ENCODE measurements at places on chromosomes 2 and 18. TPM values are rescaled to one million over a fixed set of nuclear protein-coding genes. Genes with fewer than 3 reads are reported as not detected.
A peak's percentile ranks its signal among the peaks of the same experiment; 100 is the strongest.

- peaks cover 6% of the 10 kb centered on the region for H3K36me3 ChIP-seq
- no peak for DNase-seq
- no peak overlapping the region for H3K27ac ChIP-seq
- H3K4me1 ChIP-seq, result peaks cover 8% of the 10 kb centered on the region
- H3K4me3 ChIP-seq, result no peak overlapping the region
- peaks cover 2% of the 10 kb centered on the region for H3K27me3 ChIP-seq
Observed at GRCh38 chr2:182509-183122, 81.2 kb downstream of the SH3YL1 start.

DNA sequence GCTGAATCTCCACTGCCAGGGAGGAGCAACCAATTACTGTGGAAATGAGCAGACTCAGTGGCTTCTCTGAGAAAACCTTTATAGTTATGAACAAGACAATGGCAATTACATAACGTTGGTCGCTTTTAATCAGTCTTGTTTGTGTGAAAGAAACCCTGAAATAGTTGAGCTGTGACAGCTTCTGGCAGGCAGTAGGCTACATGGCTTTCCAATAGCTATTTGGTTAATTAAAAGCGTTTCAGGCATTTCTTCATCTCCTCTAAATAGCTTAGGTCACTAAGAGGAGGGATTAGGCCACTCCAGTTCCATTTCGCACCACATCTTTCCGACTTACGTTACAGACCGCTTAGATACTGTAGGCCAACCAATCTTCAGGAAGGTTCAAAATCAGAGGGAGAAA is 794.4 kb upstream of the ID2 start:
- H3K4me3 ChIP-seq, result no peak overlapping the region
- no peaks in the 10 kb centered on the region for H3K27me3 ChIP-seq
- no peak for DNase-seq
- H3K36me3 ChIP-seq, result no peaks in the 10 kb centered on the region
- no peaks in the 10 kb centered on the region for H3K4me1 ChIP-seq

LYG2 gene
- not detected for total RNA-seq

NABP1 gene
- total RNA-seq, result 47.1 TPM

- no peak overlapping the region for H3K4me3 ChIP-seq
- peaks cover 6% of the 10 kb centered on the region for H3K4me1 ChIP-seq
- no peak overlapping the region for H3K27ac ChIP-seq
Observed at GRCh38 chr2:99451280-99451679, 38.5 kb downstream of the REV1 start.

DNA sequence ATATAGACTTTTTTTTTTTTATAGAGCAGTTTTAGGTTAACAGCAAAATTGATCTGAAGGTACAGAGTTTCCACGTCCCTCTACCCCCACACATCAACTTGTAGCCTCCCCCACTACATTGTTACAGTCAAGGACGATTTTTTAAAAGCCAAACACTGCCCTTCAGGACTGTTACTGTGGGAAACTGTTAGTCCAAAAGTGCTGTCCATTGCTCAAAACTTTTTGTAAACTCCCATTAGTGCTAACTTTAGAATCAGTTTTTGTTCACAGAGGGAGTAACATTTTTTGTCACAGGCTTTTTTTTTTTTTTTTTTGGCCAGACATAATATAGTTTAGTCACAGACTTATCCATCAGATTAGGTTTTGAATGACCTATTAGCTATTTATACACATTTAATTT is 24.1 kb downstream of the ELP2 start:
- H3K4me1 ChIP-seq, result peaks cover 8% of the 10 kb centered on the region
- no peak for DNase-seq
- no peak overlapping the region for H3K27ac ChIP-seq
- no peaks in the 10 kb centered on the region for H3K27me3 ChIP-seq

DNA sequence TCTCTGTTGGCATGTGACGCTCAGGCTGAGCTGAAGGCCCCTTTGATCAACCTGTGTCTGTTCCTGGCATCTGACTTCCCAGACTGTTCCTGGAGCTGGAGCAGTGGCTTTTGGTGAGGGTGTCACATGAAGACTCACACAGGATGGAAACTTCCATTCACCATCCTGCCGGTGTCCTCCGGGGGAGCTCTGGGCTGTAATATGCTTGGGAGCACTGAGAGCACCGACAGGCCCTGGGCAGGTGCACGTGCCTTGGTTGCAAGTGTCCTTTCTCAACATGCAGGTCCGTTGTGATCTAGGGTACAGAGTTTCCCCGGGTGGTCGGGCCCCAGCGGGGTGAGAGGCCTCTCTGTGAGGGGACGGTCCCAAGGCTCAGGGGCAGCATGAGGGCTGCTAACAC is 24.8 kb upstream of the GBX2 start:
- H3K36me3 ChIP-seq, result no peaks in the 10 kb centered on the region
- H3K4me3 ChIP-seq, result no peak overlapping the region
- no peak for DNase-seq
- H3K27ac ChIP-seq, result no peak overlapping the region
- H3K4me1 ChIP-seq, result no peaks in the 10 kb centered on the region
- H3K27me3 ChIP-seq, result no peaks in the 10 kb centered on the region

ST8SIA3 gene
- not detected for total RNA-seq

PMAIP1 gene
- 19.1 TPM for total RNA-seq

EPG5 gene
- total RNA-seq, result 21.6 TPM

VSNL1 gene
- not detected for total RNA-seq

BOLL gene
- total RNA-seq, result not detected

- H3K4me3 ChIP-seq, result no peak overlapping the region
- H3K36me3 ChIP-seq, result no peaks in the 10 kb centered on the region
- no peak for DNase-seq
- H3K27me3 ChIP-seq, result peaks cover 34% of the 10 kb centered on the region
- peaks cover 9% of the 10 kb centered on the region for H3K4me1 ChIP-seq
Observed at GRCh38 chr18:34972765-34973414, 68.3 kb upstream of the MAPRE2 start.

DNA sequence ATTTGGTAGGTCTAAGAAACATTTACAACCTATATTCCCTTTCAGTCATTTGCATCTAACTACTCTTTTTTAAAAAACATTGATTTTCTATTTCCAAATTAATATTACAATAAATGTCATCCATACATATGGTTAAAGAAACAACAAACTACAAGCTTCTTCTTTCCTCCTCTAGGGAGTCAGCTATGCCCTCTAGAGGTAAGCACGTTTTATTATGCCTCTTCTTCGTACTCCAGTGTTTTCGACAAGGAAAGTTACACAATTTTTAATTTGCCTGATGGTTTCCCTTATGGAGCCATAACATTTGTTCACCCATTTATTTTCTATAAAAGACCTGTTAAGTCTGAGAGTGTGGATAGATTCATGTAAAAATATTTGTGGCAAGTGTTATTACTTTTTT is 183.4 kb upstream of the CDH7 start:
- no peaks in the 10 kb centered on the region for H3K4me1 ChIP-seq
- no peak overlapping the region for H3K4me3 ChIP-seq
- H3K27me3 ChIP-seq, result no peaks in the 10 kb centered on the region
- no peak overlapping the region for H3K27ac ChIP-seq

PKDCC gene
- not detected for total RNA-seq

TCF23 gene
- not detected for total RNA-seq

ERBB4 gene
- total RNA-seq, result not detected

DNA sequence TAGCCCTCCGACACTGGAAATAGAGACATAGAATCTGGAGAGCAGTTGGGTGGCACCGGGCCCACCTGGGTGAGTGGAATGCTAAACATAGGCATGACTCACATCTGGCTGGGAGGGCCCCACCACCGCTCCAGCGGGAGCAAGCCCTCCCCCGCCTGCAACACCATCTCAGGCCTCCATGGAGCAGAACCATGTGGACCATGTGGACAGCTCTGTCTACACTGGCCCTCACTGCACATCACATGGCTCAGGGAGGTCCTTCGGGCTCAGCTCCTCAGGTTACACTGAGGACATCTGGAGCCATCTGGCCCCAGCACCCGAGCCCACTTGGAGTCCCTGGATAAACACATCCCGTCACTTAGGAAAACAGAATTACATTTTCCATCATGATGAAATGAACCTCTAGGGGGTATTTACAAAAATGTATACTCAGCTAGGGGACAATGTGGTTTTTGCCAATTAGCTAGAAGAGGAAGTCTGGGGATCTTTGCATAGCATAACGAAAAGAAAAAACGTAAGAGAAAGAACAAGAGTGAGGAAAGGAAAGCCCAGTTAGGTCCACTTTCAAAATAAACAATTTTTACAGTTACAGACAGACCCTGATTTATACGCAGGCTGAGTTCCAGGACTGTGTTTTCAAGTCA is 30.7 kb upstream of the MLPH start:
- no peaks in the 10 kb centered on the region for H3K36me3 ChIP-seq
- no peak for DNase-seq
- peaks cover 19% of the 10 kb centered on the region for H3K4me1 ChIP-seq
- no peak overlapping the region for H3K27ac ChIP-seq
- no peaks in the 10 kb centered on the region for H3K27me3 ChIP-seq
- no peak overlapping the region for H3K4me3 ChIP-seq

DNA sequence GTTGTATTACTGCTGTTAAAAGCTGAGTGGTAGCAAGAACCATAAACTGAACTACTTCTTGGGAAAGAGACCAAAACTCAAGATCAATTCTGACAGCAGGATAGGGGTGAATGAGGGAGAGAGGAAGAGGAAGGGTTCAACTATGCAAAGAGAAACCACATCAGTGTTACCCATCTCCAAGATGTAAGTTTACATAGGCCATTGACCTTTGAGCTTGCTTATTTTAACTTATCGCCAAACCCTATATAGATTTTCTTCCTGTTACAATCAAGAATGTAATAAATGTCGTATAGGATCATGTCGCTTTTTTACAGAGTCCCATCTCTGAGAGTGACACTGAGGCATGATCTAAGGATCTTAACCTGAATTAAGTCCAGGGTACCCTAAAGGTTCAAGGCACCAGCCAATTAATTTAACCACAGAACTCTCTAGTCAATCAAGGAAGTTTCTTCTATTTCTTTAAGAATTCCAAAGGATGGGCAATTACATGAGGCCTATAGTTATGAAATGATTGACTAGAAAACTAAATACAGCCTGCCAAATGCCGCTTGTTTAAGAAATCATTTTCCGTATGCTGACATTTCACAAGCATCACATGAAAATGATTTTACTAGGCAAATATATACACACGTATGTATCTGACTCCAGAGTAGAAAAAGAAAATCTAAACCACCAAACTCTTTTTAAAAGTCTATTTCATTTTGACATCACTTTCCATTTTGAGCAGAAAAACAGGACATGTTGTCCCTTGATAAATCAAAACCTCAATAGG is 11.8 kb downstream of the RND3 start:
- no peak for DNase-seq
- no peak overlapping the region for H3K27ac ChIP-seq
- no peaks in the 10 kb centered on the region for H3K4me1 ChIP-seq
- H3K36me3 ChIP-seq, result no peaks in the 10 kb centered on the region
- no peaks in the 10 kb centered on the region for H3K27me3 ChIP-seq

DNA sequence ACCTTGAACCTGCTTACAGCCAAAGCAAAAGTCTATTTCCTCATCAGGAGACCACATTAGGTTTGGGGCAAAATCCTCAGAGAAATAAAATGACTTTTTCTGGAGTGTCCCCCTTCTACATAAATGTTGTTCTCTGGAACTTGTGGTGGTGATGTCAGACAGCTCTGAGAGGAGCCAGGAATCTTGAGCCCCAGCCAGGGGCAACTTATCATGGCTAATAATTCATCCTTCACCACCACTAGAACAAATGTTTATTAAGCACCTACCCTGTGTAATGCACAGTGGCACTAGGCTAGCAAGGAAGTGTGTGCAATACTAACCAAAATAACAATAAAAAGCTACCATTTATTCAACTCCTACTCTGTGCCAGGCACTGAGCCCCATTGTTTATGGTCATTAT is 9.0 kb upstream of the BMP10 start:
- H3K27ac ChIP-seq, result no peak overlapping the region
- H3K4me1 ChIP-seq, result no peaks in the 10 kb centered on the region
- no peak for DNase-seq
- peaks cover 32% of the 10 kb centered on the region for H3K27me3 ChIP-seq

DNA sequence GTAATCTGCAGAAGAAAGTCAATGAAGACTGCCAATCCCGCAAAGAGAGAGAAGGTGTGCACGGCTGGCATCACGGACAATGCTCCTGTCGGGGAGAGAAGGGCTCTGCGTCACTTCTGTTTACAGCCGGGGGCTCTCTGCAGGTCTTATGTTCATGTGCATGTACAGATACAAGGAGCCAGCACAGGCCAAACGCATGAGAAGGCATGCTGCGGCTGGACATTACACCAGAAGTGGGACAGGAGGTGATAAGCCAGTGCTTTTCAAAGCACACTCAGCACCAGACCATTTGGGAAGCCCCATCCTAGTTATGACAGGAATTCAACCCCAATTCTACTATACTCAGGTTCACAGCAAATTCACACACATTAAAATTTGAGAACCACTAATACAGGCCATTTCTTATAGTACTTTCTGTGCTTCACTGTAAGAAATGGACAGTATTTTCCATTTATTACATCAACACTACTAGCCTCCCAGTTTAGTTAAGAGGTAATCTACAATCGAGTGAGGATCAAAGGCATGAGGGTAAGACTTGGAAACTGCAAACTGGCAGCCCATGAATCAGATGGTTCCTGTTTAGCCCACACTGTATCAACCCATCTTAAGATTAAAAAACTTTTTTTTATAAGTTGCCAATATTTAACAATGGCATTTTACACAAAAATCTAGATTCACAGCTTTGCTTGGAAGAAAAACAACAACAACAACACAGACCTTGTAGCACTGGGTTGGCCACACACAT is 38.2 kb downstream of the RMC1 start:
- DNase-seq, result no peak
- no peaks in the 10 kb centered on the region for H3K27me3 ChIP-seq
- peaks cover 66% of the 10 kb centered on the region for H3K36me3 ChIP-seq
- H3K4me3 ChIP-seq, result peak overlapping the region; percentile 40
- peaks cover 44% of the 10 kb centered on the region for H3K4me1 ChIP-seq

DNA sequence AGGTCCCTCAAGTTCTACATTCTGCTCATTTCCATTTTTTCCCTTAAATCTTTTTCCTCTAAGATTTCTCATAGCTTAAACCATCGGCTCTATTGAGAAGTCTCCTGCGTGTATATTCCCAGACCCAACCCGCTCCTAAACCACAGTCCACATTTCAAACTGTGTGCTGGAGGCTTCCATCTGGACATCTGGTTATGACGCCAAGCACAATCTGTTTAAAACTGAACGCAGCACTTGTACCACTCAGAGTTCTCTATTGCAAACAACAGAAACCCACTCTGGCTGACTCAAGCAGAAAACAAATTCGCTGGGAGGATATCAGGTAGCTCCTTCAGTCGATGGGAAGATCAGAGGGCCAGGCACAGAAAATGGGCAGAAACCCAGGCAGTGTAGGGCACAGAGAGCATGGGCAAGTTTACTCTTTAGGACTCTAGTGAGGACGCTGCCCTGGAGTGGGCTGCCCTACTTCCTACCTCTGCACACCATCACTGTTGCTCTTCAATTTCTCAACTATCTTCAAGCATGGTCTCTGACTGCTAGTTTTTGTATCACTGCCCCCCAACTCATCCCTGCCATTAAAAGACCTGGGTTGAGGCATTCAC is 5.6 kb upstream of the EML4 start:
- H3K36me3 ChIP-seq, result no peaks in the 10 kb centered on the region
- H3K27me3 ChIP-seq, result peaks cover 8% of the 10 kb centered on the region
- peaks cover 4% of the 10 kb centered on the region for H3K4me1 ChIP-seq
- no peak overlapping the region for H3K27ac ChIP-seq

- H3K27ac ChIP-seq, result no peak overlapping the region
- no peaks in the 10 kb centered on the region for H3K27me3 ChIP-seq
- DNase-seq, result no peak
- H3K4me3 ChIP-seq, result no peak overlapping the region
- H3K4me1 ChIP-seq, result no peaks in the 10 kb centered on the region
Observed at GRCh38 chr2:138415985-138416384, 85.6 kb upstream of the SPOPL start.

GALNT5 gene
- total RNA-seq, result not detected

RGPD4 gene
- total RNA-seq, result not detected
